Immature natural killer cell (primary cell): ENCODE measurements at places on chromosomes 3 and 15.

- DNase-seq, result no peak
Measured at GRCh38 chr3:23931597-23931996, 13.5 kb upstream of the NR1D2 start.

- no peak for DNase-seq
Measured at GRCh38 chr15:60407415-60407805, 9.6 kb upstream of the ANXA2 start.

- no peak for DNase-seq
Measured at GRCh38 chr15:53833134-53833624, 73.7 kb upstream of the WDR72 start.

GRCh38 chr15:36330598-36330997 is 248.8 kb upstream of the CDIN1 start:
- DNase-seq, result no peak

- no peak for DNase-seq
Measured at GRCh38 chr3:33312361-33312760, 35.1 kb downstream of the FBXL2 start.

DNA sequence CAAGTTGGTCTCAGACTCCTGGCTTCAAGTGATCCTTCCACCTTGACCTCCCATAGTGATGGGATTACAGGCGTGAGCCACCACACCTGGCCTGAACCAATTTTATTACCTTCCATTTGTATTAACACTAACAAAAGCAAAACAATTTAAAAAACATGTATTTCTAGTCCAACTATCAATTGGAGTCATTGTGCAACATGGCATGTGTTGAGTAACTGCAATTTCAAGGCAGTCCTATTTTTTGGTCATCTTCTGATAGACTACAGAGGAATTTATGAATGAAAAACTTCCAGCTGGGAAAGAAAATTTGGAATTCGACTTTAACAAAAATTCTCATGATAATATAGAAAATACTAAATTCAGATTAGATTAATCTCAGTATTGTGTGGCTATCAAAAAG is 16.8 kb downstream of the SPTSSB start:
- DNase-seq, result no peak
